ENCODE measurements at places on chromosomes 4 and X. TPM values are rescaled to one million over a fixed set of nuclear protein-coding genes. Genes with fewer than 3 reads are reported as not detected.

DNA sequence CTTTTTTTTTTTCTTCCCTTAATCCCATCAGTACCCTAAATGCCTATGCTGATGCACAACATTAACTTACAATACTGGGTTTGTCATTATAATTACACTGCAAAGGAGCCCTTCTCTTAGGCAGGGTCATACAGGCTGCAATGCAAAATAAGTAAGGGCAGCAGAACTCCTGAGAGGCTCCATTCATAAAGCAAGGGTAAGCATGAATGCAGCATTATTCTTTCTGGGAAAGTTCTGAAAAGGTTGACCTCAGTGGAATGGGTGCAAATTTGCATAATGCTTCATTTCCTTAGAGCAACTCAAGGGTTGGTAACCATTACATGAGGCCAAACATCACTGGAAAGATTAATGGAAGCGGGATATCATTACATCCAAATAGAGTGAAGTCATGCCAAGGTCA is 789.2 kb downstream of the KLHL13 start:
- no peak overlapping the region for H3K27ac ChIP-seq
- no peaks in the 10 kb centered on the region for H3K4me1 ChIP-seq
- no peak overlapping the region for H3K4me3 ChIP-seq
- no peaks in the 10 kb centered on the region for H3K36me3 ChIP-seq
- no peak for DNase-seq
- no peaks in the 10 kb centered on the region for H3K27me3 ChIP-seq

- no peak overlapping the region for H3K27ac ChIP-seq
- H3K4me1 ChIP-seq, result no peaks in the 10 kb centered on the region
- no peak overlapping the region for H3K4me3 ChIP-seq
- DNase-seq, result no peak
- H3K27me3 ChIP-seq, result no peaks in the 10 kb centered on the region
- H3K36me3 ChIP-seq, result no peaks in the 10 kb centered on the region
These were observed 66.8 kb upstream of the SH3RF1 start for GRCh38 chr4:169337510-169337909.

DNA sequence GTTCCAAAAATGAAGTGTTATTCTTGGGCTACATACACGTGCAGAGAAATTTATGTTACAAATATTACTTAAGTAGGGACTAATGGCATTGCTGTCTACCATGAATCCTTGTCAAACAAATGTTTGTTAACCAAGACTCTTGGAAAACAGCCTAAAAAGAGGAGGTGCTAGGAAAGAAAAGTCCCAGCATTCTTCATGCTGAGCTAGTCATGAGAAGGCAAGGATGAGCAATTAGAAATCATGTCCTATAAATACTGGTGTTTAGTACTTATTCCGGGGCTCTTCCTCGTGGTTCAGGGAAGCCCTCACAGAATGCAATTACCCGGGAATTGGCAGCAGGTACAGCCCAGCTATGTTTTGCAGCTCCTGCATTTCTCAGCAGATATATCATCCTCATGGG is 378.1 kb upstream of the FTHL17 start:
- H3K36me3 ChIP-seq, result no peaks in the 10 kb centered on the region
- no peak overlapping the region for H3K4me3 ChIP-seq
- no peaks in the 10 kb centered on the region for H3K27me3 ChIP-seq
- no peak for DNase-seq
- no peaks in the 10 kb centered on the region for H3K4me1 ChIP-seq

DNA sequence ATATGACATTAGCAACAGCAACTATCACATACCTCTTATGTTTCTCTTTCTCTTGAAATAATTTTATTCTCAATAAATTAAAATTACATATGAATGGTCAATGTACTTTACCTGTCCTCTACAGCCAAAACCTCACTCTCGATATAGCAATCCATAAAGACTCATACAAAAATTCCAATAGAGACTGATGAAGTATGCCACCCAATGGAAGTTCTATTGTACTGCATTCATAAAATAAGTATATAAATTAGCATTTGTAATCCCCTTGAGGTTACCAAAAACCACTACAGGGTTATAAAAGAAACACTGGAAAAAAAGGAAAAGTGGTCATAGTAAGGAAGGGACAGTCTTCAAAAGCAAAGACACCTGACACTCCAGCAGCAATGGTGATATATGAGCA is 32.8 kb downstream of the CLDN2 start:
- no peak overlapping the region for H3K4me3 ChIP-seq
- peaks cover 12% of the 10 kb centered on the region for H3K4me1 ChIP-seq
- no peak for DNase-seq
- H3K27me3 ChIP-seq, result no peaks in the 10 kb centered on the region

GRCh38 chr4:110876866-110877265 is 254.0 kb upstream of the PITX2 start:
- H3K36me3 ChIP-seq, result no peaks in the 10 kb centered on the region
- H3K4me3 ChIP-seq, result no peak overlapping the region
- no peak for DNase-seq
- no peaks in the 10 kb centered on the region for H3K4me1 ChIP-seq
- H3K27me3 ChIP-seq, result no peaks in the 10 kb centered on the region

DNA sequence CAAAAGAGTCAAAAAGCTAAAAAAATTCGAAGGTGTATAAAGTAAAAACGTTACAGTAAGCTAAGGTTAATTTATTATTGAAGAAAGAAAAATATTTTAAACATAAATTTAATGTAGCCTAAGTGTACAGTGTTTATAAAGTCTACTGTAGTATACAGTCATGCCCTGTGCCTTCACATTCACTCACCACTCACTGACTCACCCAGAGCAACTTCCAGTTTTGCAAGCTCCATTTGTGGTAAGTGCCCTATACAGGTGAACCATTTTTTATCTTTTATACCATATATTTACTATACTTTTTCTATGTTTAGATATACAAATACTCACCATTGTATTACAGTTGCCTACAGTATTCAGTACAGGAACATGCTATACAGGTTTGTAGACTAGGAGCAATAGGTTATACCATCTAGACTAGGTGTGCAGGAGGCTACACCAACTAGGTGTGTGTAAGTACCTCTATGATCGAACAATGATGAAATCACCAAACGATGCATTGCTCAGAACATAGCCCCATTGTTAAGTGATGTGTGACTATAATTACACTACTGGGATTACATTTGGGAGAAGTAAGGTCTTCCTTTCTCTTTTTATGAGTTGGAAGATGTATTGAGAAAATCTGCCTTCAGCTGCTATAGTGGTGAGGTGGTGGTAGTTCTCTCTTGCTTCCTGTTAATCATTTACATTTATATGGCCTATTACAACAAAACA is 27.2 kb downstream of the TMSB4X start:
- no peak overlapping the region for H3K27ac ChIP-seq
- H3K4me3 ChIP-seq, result no peak overlapping the region
- DNase-seq, result no peak
- no peaks in the 10 kb centered on the region for H3K27me3 ChIP-seq
- H3K4me1 ChIP-seq, result peaks cover 35% of the 10 kb centered on the region
- no peaks in the 10 kb centered on the region for H3K36me3 ChIP-seq

- H3K27me3 ChIP-seq, result no peaks in the 10 kb centered on the region
- no peak for DNase-seq
- no peak overlapping the region for H3K27ac ChIP-seq
- peaks cover 8% of the 10 kb centered on the region for H3K4me1 ChIP-seq
- no peaks in the 10 kb centered on the region for H3K36me3 ChIP-seq
These were observed 9.6 kb upstream of the MTMR1 start for GRCh38 chrX:150683536-150684146.

DNA sequence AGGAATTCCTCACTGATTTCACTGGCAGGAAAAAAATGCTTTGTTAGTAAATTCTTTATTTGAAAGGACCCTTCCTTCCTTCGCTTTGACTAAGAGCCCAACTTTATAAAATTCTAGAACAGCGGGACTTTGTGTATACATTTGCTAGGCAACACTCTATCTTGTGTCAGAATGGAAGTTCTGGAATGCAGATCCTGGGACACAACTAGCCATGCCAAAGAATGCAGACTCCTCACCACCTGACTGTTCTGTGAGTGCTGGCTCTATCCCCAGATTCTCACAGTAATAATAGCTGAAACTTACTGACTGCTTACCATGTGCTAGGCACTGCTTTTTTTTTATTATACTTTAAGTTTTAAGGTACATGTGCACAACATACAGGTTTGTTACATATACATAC is 73.3 kb upstream of the ZDHHC15 start:
- no peaks in the 10 kb centered on the region for H3K27me3 ChIP-seq
- no peak overlapping the region for H3K4me3 ChIP-seq
- H3K36me3 ChIP-seq, result no peaks in the 10 kb centered on the region
- H3K4me1 ChIP-seq, result no peaks in the 10 kb centered on the region
- no peak overlapping the region for H3K27ac ChIP-seq
- DNase-seq, result no peak

DNA sequence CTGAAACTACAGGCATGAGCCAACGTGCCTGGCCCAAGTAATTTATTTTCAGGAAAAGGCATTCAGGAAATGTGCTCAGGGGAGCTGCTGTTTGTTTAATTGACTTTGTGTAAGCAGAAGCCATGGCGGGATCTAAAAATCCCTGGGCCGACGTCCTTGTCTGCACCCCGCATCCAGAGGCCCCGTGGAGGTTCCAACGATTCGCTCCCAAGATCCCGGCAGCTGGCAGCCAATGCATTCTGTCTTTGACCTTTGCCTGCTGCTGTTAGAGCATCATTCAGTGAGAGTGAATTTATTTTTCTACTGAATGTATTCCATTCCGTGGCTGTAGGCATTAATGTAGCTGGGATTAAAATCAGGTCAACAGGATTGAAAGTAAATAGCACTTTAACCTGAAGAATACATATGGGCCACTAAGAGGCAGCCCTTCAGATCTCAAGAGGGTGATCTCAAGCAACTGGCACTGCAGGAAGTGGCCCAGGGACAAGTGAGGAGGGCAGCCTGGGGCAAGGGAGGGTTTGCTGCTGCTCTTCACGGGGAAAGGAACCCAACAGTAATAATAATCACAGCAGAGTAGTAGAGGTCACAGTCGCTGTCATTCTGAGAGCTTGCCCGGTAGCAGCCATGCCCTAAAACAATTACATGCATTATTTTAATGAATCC is 75.2 kb downstream of the PSAPL1 start:
- H3K4me3 ChIP-seq, result no peak overlapping the region
- H3K4me1 ChIP-seq, result no peaks in the 10 kb centered on the region
- H3K27ac ChIP-seq, result no peak overlapping the region
- no peaks in the 10 kb centered on the region for H3K36me3 ChIP-seq
- no peaks in the 10 kb centered on the region for H3K27me3 ChIP-seq

DNA sequence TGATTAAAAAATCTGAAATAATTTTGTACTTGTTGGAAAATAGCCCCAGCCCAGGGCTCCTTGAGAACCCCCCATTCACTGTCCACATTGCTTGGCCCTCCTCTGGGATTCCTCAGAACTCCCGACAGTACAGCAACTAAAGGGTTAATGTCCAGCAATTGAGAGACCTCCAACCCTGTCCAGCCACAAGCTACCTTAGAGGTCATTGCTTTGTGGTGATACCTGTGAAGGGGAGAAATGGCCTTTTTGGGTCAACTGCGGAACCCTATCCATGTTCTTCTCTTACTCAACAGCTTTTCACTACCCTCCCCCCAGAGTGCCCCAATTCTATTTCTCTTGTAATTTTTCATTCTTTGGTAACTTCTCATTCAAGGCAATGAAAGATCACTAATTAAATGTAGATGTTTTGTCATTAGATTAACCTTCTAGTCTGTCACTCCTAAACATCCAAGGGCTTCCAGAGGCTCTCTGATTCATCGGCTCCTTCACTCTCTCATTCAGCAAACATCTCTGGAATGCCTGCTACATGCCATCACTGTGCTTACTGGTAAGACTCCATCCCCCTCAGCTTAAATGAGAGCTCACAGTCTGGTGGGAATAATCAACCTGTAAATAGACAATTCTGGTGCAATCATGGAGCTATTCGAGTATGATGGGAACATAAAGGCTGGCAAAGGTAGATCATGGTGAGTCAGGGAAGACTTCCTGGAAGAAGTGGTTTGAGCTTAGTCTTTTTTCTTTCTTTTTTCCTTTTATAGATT is 241.4 kb upstream of the PGRMC2 start:
- DNase-seq, result peak; percentile 94
- no peaks in the 10 kb centered on the region for H3K27me3 ChIP-seq
- no peak overlapping the region for H3K4me3 ChIP-seq
- no peaks in the 10 kb centered on the region for H3K36me3 ChIP-seq

DNA sequence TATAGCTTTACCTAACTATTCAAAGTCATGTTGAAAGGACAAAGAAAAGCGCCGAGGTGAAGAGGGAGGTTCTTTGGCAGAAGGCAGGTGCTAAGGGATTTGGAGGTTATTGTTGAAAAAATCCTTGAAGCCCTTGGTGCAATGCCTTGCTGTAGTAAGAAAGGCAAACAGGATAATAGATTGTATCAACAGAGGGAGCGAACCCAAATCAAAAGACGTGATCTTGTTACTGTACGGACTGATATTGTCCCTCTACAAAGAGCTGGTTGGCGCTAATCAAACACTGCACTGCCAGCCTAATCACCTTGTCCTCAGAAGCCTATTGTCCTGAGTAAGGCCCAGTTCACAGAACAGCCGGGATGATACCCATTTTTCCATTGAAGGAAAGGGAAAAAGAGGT is 182.9 kb downstream of the ZIC3 start:
- H3K27me3 ChIP-seq, result no peaks in the 10 kb centered on the region
- no peaks in the 10 kb centered on the region for H3K4me1 ChIP-seq
- H3K27ac ChIP-seq, result no peak overlapping the region

The RPA4 gene
- total RNA-seq, result 0.29 TPM

The NKX3-2 gene
- total RNA-seq, result 2.8 TPM

The SGCB gene
- 32.8 TPM for total RNA-seq

The CACNA1F gene
- total RNA-seq, result not detected

The ASB11 gene
- not detected for total RNA-seq

Data from SJSA1 (cell line).